ENCODE measurements at places on chromosomes 3 and 15.
A peak's percentile ranks its signal among the peaks of the same experiment; 100 is the strongest.

DNA sequence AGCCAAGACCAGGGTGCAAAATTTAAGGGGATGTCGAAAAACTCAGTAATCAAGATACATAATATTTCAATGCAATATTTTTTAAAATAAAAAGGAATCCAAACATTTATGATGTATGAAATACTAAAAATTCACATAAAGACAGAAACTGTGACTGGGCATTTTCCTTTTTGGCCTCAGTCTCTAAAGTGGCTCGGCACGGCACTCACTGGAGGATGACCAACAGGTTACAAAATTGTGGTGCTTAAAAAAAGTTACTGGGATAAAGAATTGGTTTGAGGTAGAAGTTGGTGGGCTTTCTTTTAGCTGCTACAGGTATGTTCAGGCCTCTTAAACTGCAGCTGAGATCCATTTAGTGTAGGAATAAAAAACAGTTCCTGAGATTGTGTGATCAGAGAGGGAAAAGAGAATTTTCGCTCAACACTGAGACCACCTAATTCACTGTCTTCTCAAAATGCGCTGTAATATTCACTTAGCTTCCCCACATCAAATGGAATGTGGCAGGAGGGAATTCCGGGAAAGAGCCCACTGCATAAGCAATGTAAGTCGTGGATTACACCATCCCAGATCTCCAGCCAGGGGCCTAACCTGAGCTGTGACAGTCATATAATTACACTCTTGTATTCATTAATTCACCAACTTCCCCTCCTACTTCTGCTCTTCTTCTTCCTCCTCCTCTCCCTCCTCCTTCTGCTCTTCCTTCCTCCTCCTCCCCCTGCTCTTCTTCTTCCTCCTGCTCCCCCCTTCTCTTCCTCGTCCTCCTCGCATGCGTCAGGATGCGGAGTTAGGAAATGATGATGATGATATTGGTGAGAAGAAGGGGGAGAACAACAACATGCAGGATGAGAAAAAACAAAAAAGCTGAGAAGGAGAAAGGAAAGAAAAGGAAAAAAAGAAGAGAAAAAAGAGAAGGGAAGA is 45.9 kb downstream of the HES1 start:
- no peak for DNase-seq

DNA sequence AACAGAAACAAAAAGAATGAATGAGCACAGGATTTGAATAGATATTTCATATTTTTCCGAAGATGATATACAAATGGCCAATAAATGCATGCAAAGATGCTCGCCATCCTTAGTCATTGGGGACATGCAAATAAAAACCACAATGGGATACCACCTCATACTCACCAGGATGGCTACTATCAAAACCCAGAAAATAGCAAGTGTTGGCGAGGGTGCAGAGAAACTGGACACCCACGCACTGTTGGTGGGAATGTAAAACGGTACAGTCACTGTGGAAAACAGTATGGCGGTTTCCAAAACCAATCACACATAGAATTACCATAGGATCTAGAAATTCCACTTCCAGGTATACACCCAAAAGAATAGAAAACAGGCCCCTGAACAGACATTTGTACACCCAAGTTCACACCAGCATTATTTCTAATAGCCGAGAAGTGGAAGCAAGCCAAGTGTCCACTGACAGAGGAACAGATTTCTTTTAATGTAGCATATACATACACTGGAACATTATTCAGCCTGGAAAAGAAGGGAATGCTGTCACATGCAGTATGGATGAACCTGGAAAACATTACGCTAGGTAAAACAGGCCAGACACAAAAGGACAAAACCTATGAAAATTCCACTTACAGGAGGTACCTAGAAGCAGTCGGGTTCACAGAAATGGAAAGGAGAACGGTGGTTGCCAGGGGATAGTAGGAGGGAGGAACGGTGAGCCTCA is 3.6 kb downstream of the RNF168 start:
- DNase-seq = no peak

GRCh38 chr3:178404961-178405360 is 131.3 kb upstream of the KCNMB2 start:
- DNase-seq = no peak

- no peak for DNase-seq
Measured at GRCh38 chr3:126350502-126351085, 6.6 kb downstream of the KLF15 start.

- DNase-seq = no peak
Measured at GRCh38 chr3:5317557-5317956, 130.1 kb downstream of the EDEM1 start.

- no peak for DNase-seq
Measured at GRCh38 chr15:60912984-60913697, 316.0 kb downstream of the RORA start.

GRCh38 chr15:64905119-64905831 is 6.4 kb upstream of the ANKDD1A start:
- DNase-seq = peak; percentile 48

GRCh38 chr3:101519685-101520365 is 6.8 kb upstream of the SENP7 start:
- no peak for DNase-seq

DNA sequence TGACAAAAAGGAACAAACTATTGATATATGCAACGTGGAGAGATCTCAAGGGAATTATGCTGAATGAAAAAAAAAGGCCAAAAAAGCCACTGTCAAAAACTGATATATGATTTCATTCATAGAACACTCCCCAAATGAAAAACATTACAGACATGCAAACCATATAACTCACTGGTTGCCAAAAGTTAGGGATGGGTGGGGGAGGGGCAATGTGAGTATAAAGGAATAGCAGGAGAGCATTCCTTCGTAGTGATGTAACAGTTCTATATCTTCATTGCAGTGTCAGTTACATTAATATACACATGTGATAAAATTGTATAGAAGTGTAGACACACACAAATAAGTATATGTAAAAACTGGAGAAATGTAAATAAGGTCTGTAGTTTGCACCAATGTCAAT is 12.2 kb downstream of the GBE1 start:
- no peak for DNase-seq

DNA sequence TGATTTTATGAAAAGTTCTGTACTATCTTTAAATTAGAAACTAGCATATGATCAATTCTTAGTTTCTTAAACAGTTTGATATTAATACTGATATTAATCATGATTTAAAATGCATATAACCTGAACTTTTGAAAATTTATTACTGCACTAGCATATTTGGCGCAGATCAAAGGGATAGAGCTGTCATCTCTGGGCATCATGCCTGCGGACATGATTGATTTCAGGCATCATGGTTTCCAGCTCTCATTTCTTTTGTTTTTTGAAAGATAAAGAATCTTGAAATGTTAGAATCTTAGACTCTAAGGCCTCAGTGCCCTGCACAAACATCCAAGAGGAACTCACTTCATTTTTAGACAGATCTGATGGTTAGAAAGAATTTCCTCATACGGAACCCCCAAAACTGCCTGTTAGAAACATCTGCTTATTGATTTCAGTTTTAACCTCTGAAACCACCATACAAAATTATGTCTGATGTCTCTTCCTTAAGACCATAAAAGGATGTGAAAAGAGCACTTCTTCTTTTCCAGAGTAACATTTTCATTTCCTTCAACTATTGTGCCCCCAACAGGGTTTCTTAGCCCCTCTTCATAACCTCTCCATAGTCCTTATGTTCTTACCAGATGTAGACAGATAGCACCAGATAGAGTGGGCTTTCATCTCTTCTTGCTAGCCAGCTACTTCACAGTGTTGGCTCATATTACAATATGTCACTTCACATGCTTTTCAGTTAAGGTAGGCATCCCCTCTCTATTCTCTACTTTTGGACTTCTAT is 110.8 kb downstream of the BBX start:
- no peak for DNase-seq

DNA sequence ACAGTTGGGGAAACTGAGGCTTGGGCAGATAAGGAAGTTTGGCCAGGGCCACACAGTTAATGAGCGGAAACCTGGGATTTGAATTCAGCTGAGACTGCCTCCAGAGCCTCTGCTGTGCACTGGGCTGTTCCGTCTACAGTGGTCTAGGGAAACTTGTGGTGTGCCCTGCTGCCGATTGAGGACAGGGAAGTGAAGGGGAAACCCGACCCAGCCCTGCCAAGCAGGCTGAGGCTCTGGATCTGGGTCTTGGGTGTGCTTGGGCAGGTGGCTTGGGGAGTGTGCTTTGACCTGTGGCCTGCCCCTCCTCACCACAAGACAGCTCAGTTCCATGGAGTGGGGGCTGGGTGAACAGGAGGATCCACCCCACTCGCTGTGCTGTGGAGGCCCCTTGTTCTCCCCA is 17.6 kb downstream of the NISCH start:
- DNase-seq = no peak

All from stimulated activated CD4-positive, alpha-beta T cell treated with anti-CD3 and anti-CD28 coated beads, Interleukin-15, amount 100 ng/mL, for 1 hour (primary cell).